ENCODE measurements at places on chromosomes 13 and 19.
A peak's percentile ranks its signal among the peaks of the same experiment; 100 is the strongest.

GRCh38 chr19:3554254-3555083, 2.9 kb downstream of the MFSD12 start:
- no peak for DNase-seq

GRCh38 chr13:40190641-40191100, 475.8 kb downstream of the FOXO1 start:
- DNase-seq: no peak

- no peak for DNase-seq
These were observed 134.0 kb downstream of the KCNRG start for GRCh38 chr13:50149214-50149613.

- DNase-seq: no peak
These were observed 41.0 kb upstream of the SOX21 start for GRCh38 chr13:94753327-94753726.

DNA sequence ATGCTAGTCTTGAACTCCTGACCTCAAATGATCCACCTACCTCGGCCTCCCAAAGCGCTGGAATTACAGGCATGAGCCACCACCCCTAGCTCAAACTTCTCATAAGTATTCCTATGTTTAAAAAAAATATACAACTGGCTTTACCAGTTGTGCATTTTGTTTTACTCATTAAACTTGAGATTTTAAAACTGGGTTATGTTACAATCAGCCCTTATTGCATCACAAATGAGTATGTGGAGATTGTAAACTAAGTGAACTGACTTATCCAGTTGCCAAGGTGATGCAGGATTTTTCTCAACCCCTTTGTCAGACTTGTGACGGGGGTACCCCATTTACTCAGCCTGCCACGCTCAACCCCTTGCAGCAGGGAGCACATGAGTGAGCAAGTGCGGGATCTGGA, 14.4 kb upstream of the GTF2F2 start:
- no peak for DNase-seq

- DNase-seq: no peak
These were observed 17.4 kb downstream of the ZNF331 start for GRCh38 chr19:53555352-53555751.

DNA sequence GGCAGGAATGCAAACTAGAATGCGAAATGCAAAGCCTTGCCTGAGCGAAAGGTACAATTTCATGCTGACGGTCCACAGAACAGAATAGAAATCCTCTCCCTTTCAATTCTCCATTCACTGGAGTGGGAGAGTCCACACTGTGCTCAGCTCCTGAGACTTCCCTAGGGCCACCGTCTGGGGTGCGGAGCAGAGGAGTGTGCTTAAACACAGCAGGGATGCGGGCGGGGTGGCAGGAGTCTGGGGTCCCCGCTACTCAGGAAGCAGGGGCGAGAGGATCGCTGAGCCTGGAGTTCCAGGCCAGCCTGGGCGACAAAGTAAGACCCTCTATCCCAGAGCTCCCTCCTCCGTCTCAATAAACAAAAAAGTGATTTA, 552 bp upstream of the ZNF816 start:
- no peak for DNase-seq

DNA sequence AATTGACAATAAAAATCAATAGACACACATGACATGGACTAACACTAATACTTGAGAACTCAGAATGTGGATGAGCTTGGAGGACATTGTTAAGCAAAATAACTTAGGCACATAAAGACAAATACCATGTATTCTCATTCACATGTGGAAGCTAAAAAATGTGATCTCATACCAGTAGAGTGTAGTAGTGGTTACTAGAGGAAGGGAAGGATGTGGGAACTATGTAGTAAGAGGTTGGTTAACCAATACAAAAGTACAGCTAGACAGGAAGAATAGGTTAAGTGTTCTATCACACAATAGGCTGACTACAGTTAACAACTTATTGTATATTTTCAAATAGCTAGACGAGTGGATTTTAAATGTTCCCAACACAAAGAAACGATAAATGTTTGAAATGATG, 415.8 kb upstream of the KLF12 start:
- DNase-seq: no peak

- DNase-seq: peak; percentile 68
These were observed 547 bp upstream of the INTS6 start for GRCh38 chr13:51453207-51453958.

DNA sequence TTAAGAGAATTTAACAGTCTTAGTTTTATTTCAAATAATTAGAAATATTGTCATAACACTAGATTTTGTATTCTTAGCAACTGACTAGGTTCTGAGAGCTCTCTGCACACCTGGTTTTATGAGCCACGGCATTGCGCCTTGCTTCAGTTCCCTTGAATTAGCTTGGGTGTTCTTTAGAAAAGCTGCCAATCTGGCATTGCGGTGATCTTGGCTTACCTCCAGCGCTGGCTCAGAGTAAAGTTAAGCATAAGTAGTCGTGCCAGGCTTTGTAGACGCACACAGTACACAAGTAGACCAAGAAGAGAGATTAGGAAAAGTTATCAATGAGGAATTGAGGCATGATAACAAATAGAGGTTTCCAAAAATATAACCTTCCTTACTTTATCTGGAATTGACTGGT, 45.7 kb downstream of the TPP2 start:
- DNase-seq: no peak

DNA sequence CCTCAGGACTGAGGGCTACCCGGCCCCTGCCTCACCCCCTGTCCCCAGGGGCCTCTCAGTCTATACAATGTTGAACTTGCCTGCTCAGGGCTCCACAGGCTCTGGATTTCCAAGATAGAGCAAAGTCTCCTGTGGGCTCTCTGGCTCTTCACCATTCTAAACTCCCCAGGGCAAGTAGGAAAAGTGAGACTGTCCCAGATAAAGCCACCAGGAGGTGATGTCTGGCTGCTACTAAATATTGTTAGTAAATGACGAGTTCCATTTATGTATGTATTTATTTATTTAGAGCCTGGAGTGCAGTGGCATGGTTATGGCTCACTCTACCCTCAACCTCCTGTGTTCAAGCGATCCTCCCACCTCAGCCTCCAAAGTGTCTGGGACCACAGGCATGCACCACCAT, 73.6 kb upstream of the SIAH3 start:
- DNase-seq: no peak

DNA sequence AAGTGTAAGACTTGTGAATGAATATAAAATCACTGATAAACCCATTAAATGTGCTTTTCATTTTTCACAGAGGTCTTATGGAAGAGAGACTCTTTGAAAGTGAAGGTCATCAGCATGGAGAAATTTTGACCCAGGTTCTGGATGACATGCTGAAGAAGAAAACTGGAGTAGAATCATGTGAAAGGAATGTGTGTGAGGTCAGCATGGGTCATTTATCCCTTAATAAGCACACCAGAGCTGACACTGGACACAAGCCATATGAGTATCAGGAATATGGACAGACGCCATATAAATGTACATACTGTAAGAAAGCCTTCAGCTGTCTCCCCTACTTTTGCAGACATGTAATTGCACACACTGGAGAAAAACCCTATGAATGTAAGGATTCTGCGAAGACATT, 29.0 kb downstream of the ZNF20 start:
- no peak for DNase-seq

DNA sequence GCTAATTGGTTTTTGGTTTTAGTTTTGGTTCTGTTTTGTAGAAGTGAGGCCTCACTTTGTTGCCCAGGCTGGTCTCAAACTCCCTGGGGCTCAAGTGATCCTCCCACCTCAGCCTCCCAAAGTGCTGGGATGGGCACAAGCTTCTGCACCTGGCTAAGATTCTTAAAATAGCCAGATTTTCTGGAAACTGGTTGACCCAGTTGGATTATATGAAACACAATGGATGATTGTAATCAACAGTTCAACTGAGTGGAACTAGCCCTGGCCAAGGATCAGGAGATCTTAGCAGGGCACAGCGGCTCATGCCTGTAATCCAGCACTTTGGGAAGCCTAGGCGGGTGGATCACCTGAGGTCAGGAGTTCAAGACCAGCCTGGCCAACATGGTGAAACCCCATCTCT, 29.6 kb upstream of the MRI1 start:
- DNase-seq: no peak

GRCh38 chr13:78305171-78305570, 298.2 kb downstream of the POU4F1 start:
- no peak for DNase-seq

DNA sequence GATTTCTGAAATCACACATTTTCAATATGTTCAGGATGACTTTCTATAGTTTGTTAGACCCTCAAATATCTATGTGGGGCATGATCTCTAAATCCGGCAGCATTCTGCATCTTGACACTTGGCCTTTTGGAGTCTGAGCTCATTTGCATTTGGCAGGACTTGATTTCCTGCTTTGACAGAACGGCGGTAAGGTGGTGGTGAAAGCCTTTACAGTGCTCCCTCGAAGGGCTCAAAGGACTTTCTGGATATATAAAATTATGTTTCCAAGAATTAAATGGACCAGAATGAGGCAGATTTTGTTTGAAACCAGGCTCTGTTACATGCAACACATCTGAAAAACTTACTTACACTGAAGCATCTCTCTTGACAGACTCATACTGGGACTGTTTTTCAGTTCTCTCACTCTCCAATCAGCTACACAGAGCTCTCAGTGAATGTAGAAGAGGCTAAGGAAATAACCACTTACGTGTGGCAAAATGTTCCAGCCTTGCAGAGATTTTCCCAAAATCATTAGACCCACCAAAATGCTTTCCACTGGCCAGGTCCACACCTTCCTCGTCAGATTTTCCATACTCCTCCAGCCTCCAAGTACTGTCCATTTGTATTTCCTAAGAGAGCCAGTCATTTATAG, 207.2 kb downstream of the SPRY2 start:
- DNase-seq: no peak

DNA sequence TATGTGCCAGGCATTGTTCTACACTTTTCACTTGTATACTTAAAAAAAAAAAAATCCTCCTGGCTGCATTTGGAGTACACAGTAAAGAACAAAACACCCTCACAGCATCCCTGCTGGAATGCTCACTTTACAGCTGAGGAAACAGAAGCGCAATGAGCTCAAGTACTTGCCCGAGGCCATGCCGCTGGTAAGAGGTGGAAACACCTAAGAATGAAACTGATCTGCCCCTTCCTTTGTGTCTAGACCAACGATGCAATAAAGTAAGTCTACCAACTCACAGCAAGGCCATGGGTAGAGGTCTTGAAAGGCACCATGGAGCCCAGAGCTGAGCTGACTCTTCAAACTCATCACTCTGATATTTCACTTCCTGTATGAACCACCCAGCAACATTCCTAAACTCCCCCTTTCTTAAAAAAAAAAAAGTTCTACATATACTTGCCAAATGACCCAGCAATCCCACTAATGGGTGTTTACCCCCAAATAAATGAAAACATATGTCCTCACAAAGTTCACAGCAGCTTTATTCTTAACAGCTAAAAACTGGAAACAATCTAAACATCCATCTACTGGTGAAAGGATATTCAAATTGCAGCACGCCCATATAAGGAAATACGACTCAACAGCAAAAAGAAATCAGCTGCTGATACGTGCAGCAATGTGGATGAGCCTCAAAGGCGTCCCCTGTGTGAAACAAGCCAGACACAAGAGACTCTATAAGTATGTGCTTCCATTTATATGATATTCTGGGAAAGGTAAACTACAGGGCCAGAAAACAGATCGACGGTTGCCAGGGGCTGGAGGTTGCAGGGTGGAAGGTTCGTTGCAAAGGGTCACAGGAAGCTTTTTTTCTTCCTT, 236.6 kb upstream of the MAB21L1 start:
- DNase-seq: no peak

DNA sequence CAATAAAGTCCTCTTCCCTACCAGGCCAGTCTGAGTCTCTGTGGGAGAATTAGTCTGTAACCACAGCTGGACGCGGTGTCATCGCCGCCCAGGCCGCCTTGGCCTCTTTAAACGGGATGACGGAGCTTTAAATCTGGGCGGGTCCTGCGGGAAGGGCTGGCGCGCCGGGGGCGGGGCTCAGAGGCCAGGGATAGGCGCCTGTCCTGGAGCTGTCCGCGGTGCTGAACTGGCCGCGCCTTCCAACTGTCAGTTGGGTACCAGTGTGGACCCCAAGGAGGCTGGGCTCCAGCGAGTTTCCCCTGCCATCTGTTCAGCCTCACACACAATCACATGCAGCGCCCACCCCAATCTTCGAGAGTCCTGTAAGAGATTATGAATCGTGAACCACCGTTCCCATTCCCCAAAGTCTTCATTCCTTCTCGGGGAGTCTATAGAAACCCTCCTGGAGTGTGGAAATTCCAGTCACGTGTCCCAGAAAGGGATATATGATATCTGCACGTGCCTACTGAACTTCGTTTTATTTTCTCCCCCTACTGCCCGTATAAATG, 11.5 kb downstream of the APLP1 start:
- DNase-seq: no peak

DNA sequence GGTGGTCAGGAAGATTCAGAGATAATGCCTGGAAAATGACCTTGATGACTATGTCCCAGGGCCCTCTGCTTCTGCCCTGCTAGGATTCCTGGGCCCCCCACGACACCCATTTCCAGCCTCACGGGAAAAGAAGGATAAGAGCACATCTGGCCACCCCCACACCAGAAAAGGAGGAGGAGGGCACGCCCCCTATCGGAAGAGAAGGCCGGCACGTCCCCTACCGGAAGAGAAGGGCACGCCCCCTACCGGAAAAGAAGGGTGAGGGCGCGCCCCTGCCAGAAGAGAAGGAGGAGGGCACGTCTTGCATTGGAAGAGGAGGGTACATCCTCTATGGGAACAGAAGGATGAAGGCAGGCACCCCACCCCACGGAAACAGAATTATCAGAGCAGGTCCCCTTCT, 84.3 kb downstream of the IER2 start:
- DNase-seq: peak; percentile 35

GRCh38 chr19:10270616-10271394, at the start of gene ICAM1:
Gene ICAM1 (plus strand): TSS chr19:10271120. CDS start chr19:10271160, 40 bp downstream.
- peak; percentile 58 for DNase-seq

- DNase-seq: no peak
These were observed 4.5 kb downstream of the CPB2 start for GRCh38 chr13:46100191-46100815.

GRCh38 chr13:30690282-30691188, 44.8 kb upstream of the ALOX5AP start:
- no peak for DNase-seq

DNA sequence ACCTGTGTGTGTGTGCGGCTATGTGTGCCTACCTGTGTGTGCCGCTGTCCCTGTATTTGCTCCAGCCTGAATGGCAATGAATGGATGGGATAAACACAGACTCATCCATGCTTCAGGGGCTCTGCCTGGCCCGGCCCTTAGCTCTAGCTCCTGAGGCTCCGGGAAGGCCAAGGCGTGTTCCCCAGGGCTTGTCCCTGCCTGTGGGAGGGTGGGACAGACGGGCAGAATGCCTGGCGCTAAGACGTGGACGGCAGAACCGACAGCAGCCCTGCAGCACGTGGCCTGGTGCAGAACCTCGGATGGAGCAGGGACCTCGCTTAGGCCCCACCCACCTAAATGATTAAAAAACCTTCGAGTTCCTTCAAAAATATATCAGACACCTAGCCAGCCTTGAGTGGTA, 57.8 kb upstream of the C13orf46 start:
- no peak for DNase-seq

Measured in activated CD8-positive, alpha-beta memory T cell treated with anti-CD3 and anti-CD28 coated beads for 4 hours (primary cell).